ENCODE measurements at places on chromosomes 16 and 17. TPM values are rescaled to one million over a fixed set of nuclear protein-coding genes. Genes with fewer than 3 reads are reported as not detected.

- DNase-seq = no peak
Measured at GRCh38 chr17:70089513-70090148, 14.6 kb downstream of the KCNJ16 start.

GRCh38 chr17:66819466-66819865 lies 15.5 kb upstream of the CACNG5 start:
- no peak for DNase-seq

GRCh38 chr16:12098429-12099310 lies 122.1 kb downstream of the SNX29 start:
- no peak for DNase-seq

GRCh38 chr16:5062051-5062450 lies 3.7 kb downstream of the C16orf89 start:
- DNase-seq = no peak

DNA sequence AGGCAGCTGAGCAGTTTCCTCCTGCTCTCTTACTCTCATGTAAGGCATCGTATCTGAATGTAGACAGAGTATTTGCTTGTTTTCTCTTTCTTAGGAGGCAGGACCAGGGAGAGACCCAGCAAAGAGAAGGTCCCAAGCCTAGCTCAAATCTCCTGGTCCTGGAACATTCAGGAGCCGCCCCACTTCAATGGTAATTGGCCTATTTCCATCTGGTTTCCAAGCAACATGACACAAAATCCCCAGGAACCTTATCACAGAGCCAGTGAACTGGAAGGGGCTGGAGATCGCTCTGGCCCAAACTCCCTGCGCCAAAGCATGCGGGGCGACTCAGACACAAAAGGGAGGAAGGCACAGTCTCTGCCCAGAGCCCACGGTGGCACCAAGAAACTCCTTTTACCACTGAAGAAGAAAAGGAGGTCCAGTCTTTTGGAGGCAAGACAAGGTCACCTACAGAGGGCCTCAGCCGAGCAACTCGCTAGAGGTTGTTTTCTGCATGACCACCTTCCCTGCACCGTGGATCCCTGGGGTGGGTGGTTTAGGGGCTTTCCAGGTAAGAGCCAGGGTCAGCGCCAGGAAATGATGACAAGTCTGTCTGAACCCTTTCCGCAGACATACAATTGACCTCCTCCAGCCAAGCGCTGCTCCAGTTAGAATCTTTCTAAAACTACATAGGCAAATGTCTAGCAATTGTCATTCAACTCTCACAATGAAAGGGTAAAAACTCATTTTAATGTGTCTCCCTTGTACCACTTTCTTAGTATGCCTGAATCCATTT lies 394.7 kb downstream of the SOX9 start:
- DNase-seq = peak; percentile 86

- DNase-seq = no peak
Measured at GRCh38 chr17:27930000-27930399, 36.8 kb upstream of the LYRM9 start.

DNA sequence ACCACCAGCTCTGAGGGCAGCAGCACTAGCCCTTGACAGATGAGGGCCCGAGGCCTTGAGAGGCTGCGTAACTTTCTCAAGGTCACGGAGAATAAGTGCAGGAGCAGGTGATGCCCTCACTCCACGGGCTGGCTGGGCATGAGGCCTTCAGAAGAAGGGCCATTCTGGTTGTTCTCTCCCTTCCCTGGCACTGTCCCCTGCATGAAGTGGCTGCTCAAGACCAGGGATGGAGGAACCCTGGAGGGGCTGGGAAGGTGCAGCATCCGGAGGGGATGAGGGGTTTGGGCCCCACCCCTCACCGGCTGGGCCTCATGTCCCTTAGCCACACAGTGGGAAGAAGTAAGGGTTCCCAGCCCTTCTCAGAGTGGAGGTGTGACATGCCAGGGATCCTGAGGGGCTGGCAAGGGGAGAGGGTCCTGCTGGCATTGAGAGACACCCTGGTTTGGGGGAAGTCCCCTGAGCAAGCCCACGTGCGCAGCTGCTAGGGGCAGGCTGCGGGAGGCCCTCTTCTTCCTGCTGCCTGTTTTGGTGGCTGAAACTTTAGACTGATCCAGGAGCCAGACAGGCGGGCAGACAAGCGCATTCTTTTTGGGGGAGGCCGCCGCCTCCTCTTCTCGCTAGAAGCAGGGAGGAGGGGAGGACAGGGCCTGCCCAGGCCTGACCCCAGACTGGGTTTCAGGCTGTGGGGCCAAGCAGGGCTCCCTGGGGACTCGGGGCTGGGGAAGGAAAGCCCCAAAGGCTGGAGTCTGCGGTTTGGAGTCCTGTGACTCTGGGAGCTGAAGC lies 74.0 kb downstream of the N4BP1 start:
- DNase-seq = no peak

DNA sequence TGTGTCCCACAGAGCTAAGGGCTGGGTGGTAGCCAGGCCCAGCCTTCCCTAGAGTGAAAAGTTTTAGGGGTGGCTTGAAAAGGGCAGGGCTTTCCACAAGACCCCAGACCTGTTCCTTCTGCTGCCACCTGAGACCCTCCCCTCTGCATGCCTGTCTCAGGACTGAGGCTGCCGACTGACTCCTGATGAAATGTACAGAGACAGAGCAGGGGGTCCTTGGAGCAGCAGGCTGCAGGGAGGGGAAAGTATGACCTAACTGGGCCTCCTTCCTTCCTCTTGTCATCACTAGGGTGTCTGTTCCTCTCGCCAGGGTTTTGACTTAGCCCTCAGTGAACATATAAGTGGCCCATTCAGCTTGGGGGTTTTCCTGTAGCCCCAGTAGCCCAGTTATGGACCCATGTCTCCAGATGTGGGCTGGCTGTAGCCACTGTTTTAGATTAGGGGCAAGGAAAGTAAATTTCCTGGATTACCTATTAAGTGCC lies 14.9 kb upstream of the NFATC3 start:
- DNase-seq = no peak

DNA sequence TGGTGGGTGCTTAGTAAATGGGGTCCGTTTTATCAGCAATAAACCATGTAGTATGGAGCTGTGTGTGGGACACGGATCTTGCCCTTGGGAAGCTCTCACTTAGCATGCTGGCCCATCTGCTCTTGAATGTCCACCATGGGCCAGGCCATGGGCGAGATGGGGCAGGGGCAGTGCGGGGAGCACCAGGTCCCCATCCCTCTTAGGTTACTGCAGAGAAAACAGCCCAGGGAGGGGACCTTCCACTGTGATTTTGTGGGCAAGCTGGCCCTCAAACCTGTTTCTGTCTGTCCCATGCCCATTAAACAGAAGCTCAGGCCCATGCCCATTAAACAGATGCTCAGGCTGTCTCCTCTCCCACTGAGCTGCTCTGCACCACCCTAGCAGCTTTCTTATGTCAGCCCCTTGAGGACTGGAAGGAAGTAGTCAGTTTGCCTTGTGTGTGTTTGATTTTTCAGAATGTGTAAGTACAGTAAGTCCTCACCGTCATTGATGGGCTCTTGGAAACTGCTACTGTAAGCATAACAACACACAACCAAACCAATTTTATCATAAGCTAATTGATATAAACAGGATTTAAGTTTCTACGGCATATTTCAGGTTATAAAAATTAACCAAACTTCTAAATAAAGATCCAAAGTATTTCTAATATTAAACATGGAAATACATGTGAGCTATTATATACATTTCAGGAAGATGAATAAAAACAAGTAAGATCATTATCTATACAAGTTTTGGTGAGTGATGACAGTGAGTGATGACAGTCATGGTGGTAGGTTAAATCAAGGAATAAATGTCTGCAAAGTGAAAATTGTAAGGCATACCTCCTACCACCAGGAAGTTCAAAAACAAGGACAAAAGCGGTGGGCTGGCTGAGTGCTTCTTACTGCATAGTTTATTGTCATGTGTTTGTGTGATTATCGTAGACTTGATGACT lies 11.5 kb downstream of the MPRIP start:
- peak; percentile 21 for DNase-seq

GRCh38 chr16:1408171-1408837 lies 6.2 kb downstream of the UNKL start:
- DNase-seq = peak; percentile 96

GRCh38 chr16:84532855-84533486 lies 28.5 kb upstream of the MEAK7 start:
- DNase-seq = no peak

DNA sequence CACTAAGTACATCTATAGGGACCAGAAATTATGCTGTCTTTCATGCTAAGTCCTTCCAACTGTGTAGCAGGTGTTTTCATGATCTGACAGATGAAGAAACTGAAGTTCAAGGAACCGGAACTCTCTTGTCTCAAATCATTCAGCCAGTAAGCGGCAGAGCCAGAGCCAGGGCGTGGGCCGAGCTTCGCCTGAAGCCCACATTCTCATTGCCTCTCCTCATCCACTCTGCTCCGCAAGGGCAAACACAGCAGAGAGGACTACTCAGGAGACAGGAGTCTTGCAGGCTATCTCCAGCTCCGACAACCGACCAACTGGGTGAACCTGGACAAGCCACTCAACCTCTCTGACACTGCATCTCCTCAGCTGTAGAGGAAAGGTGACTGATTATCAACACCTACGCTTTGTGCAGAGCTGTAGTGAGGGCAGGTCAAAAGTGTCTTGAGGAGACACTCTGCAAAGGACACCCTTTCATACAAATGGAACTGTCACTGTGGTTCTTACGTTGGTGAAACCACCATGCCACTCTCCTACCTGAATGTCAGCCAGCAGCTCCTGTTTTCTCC lies 72.9 kb downstream of the CYTH1 start:
- DNase-seq = peak; percentile 21

DNA sequence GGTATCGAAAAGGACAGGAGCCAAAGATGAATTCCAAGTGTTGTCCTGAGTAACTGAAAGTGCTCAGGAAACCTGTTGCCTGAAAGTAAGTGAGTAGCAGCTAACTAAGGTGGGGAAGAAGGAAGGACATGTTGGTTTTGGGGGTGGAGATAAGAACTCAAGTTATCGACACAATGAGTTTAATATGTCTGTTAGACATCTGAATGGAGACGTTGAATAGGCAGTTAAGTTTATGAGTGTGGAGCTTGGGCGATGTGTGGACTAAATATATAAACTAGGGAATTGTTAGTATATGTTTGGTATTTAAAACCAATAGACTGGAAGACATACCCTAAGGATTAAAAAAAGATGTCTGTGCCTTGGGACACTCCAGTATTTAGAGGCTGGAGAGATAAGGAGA lies 82.7 kb upstream of the ASIC2 start:
- DNase-seq = no peak

DNA sequence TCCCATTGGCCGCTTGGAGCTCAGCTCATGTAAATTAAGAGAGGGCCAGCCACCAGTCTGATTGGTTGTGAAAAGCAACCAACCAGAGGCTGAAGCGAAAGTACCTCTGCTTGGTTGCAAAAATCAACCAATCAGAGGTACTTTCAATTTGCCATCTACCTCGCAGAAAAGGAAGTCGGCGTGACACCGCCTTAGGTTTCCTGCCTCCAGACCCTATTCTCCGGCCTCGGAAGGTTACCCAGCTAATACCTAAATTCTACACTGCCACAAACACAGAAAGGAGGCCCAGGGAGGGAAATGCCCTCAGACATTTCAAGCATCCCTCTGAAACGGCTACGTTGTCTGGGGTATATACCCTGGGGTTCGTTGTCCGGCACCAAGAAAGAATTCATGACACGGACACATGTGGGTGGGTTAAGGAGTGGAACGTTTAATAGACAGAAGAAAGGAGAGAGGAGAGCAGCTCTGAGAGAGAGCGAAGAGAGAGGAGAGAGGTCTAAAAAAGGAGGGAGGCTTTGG lies 481.3 kb downstream of the TMEM114 start:
- no peak for DNase-seq

GRCh38 chr16:1963806-1964505 lies 670 bp downstream of the RPS2 start:
- DNase-seq = peak; percentile 80

DNA sequence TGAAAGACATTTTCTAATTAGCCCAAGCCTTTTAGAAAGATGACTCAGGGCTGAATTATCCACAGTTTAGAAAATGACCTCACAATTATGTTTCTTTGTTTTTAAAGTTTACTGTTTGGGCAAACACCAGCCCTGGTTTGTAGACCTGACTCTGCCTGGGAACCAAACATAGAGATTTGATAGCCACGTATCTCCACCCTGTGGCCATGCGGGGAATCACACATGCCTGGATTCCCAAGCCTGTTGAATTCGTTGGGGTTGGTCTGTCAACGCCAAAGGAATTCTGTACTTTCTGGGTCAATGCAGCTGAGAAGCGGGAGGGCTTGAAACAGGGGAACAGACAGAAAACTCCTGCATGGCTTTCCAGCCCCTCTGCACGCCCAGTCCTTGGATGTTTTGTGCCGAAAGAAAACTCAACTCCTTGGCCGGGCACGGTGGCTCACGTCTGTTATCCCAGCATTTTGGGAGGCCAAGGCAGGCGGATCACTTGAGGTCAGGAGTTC lies 26.9 kb downstream of the CD300A start:
- peak; percentile 87 for DNase-seq

DNA sequence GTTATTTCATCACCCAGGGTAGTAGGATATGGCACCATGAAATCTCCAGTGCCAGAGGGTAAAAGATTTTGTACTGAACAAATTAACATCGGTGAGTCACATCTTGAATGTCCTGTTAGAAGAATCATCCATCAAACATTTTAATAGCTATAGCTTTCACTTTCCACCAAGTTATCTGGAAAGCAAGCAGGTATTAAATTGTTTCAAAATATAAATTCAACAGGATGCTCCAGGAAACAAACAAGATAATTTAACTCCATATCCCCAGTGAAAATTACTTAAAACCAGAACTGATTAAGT lies 2.4 kb downstream of the VEZF1 start:
- DNase-seq = no peak

DNA sequence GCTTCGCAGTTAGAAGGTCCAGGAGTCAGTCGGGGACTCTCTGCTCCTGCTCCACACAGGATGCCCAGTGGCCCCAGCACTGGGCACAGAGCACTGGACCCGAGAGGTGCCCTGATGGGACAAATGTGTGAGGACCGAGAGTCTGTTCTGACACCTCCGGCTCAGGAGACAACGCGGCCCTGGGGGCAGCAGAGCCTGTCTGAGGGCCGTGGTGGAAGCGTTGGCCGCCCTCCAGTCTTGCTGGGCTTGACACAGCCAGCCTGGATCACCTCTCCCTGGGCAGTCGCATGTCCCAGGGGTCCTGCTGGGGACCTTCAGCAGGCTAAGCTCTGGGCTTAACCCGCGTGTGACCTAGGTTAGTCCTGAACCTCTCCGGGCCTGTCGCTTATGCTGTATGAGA lies 23.1 kb downstream of the LGALS9 start:
- no peak for DNase-seq

GRCh38 chr17:74591503-74591902 lies 580 bp downstream of the CD300LD start:
- DNase-seq = no peak

The MEIOC gene
- total RNA-seq = not detected

The PRDM7 gene
- not detected for total RNA-seq

The PRR15L gene
- total RNA-seq = 93.6 TPM

The PITPNM3 gene
- total RNA-seq = 19.3 TPM

The TPSG1 gene
- total RNA-seq = 22.9 TPM

The CTRB2 gene
- total RNA-seq = not detected

The TMUB2 gene
- total RNA-seq = 57.4 TPM

The LITAFD gene
- total RNA-seq = not detected

The MLST8 gene
- 235 TPM for total RNA-seq

The PPP1R27 gene
- not detected for total RNA-seq

Data from stomach (tissue), 19 donors.